ENCODE measurements at places on chromosomes 3 and 15.

DNA sequence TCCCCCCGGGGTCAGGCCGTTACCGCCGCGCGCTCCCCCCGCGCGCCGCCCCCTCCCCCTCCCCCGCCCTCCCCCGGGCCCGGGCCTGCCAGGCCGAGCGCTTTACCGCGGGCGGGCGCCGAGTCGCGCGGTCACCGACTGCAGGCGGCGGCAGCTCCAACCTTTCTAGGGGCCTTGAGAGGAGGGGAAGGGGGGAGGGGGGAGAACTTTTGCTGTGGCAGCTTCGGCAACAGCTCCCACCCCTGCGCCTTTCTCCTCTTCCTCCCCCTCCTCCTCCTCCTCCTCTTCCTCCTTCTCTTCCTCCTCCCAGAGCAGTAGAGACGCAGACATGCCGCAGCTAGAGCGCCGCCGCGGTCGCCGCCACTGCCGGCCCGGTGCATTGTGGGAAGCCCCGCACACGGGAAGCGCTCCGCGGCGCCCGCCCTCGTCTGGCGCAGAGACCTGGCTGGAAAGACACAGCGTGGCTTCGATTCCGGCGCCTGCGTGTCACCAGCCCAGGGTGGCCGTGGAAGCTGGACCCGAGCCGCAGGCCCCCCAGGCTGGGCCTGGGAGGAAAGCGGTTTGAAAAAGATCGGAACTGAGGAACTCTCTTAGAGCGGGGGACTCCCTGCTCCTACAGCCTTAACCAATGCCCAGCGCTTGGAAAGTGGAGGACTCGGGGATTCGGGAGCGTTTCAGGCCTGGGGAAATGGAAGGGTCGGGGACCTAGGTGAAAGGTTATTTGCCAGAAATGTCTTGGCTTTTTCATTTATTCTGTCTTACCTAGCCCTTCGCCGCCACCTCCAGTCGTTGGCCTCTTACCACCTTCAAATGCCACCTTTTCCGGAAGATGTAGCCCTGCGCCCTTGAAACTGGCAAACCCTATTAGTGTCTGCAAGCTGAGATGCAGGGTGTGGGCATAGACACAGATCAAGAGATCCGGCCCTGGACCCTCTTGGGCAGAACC is at the start of gene ZNF148:
Gene ZNF148, minus strand, starts transcription at position 330 of the 946 bp plus-strand sequence. CDS start 61,685 bp downstream, outside the sequence.
- peak; percentile 95 for DNase-seq

GRCh38 chr15:79953951-79954444 is 17.0 kb downstream of the BCL2A1 start:
- no peak for DNase-seq

GRCh38 chr15:62254137-62254934 is 89.3 kb upstream of the C2CD4B start:
- DNase-seq: peak; percentile 83

GRCh38 chr3:50264383-50264963 is 4.5 kb upstream of the SEMA3B start:
- peak; percentile 100 for DNase-seq

- no peak for DNase-seq
Observed at GRCh38 chr15:40957581-40958051, 4.3 kb downstream of the CHAC1 start.
